NCI-H187 (cell line): ENCODE measurements at places on chromosomes 7 and 10.
A peak's percentile ranks its signal among the peaks of the same experiment; 100 is the strongest.

DNA sequence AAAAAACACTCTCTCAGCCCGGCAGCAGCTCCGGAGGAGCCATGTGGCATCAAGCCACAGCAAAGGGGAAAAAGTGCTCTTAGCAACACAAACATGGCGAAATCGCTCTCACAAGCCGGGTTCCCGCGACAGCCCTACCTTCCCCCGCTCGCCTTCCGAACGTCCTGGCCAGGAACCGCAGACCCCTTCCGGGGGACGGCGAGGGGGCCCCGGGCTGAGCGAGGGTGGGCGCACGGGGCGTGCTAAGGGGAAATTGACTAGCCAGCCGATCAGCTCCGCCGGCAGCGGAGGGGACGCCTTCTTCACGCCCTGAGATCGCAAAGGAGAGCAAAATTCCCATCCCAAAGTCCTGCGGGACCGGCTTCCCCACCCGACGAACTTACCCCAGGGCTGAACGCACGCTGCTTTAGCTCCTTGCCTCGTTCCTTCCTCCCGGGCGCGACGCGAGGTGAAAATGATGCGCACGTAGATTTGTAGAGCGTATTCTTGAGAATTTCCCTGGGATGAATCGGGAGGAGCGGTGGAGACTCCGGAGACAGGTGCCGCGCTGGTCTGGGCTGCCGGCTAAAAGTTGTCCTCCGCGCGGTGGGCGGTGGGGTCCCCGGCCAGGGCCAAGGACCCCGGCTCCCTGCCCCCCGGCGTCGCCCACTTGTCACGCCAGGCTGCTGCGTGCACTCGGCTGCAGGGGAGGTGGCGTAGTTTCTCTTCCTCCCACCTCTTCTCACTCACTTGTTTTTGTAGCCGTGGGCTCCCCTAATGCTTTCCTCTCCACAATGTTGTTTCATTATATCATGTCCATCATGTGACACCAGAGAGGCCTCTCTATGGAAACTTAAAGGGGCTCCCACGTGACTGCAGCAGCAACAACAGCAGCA lies 220.1 kb upstream of the MKLN1 start:
- peak; percentile 55 for DNase-seq

DNA sequence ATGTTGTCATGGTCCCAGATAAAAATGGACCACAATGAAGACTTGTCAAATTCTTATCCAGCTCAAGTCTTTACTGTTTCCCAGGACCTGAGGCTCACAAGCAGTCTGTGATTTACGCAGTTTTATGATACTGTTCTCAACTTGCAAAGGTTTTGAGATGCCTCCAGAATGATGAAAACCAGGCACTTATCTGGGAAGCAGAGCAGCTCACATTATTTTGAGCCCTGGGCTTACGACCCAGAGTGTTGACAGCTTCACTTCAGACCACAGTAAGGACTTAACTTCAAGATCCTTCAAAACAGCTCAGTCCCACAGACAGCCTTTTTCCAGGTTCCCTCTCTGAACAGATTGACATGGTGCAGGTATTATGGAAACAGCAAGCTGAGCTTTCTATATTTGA lies 236.1 kb downstream of the RNLS start:
- DNase-seq: no peak

- no peak for DNase-seq
These were observed 16.2 kb upstream of the SLC26A4 start for GRCh38 chr7:107644309-107644974.

GRCh38 chr10:129096065-129096984 lies 370.7 kb upstream of the MGMT start:
- DNase-seq: no peak

DNA sequence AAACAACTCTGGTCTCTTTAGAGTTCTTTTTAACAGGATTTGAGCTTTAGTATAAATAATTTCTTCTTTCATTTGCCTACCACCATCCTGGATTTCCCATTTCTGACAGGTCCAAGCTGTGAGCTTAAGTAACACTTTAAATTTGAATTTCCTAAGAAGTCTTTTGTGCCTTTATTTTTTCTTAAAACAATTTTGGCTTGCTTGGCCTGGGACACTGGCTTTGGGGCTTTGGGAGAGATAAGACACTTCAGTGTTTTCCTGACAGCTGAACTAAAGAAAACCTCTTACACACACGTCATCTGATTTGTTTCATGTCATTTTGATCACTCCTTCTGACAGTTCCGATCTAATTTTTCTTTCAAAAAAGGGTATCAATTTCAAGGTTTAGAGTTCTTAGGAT lies 121.3 kb upstream of the BMPER start:
- no peak for DNase-seq

DNA sequence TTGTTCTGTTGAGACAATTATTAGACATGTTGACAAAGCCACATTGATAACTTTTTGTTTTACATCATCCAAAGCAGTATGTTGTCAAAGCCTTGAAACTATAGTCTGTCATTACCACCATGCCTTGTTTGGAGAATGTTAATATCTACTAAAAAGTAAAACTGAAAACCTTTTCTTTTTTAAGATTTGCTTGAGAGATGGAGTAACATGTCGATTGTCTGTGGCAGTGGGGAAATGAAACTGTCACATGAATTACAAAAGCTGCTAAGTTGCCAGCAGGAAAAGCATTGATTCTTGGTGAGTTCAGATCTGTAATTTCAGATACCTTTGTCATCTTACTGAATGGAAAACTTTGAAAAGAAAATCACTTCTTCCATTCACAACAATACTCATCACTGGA lies 69.1 kb downstream of the TFPI2 start:
- DNase-seq: no peak

GRCh38 chr10:1177936-1178335 lies 121.8 kb downstream of the WDR37 start:
- DNase-seq: no peak

- no peak for DNase-seq
These were observed 9.9 kb downstream of the ZNF365 start for GRCh38 chr10:62384057-62384446.

- no peak for DNase-seq
These were observed 16.4 kb downstream of the SEPHS1 start for GRCh38 chr10:13331646-13332045.

- no peak for DNase-seq
These were observed 7.3 kb upstream of the PNLIP start for GRCh38 chr10:116538456-116538855.

DNA sequence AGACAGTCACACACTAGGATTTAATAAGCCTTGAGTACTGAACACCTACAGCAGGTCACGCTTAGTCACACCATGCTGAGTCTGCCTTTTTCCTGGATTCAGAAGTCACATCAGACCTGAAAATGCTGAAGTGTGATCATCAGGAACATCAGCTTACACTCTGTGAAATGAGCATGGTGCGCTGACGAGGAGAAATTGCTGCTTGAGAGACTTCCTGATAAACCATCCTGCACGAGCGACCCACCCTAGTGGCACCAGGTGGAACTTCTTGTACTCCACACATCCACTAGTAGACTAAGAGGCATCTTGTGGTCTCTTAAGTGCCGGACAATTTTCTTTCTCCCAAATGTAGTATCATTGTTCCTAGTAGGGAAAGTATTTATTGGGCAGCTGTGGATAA lies 51.8 kb upstream of the MRLN start:
- no peak for DNase-seq

- no peak for DNase-seq
These were observed 93.6 kb downstream of the PRLHR start for GRCh38 chr10:118501637-118502440.

DNA sequence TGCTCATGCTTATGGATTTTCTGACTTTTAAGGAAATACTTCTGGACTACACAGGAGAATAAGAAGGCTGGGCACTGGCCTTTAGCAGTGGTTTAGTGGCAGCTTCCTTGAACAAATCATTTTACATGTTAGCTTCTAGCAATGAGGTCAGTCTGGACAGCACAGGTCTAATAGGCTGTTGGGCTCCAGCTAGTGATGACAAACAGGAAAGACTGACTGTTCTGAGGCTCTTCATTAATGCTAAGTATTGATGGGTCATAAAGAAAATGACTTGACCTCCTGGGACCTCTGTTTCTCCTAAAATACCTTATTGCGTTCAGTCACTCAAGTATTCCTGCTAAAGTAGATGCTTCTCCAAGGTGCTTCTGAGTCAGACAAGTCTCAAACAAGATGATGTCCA lies 4.9 kb upstream of the RHOBTB1 start:
- DNase-seq: no peak

DNA sequence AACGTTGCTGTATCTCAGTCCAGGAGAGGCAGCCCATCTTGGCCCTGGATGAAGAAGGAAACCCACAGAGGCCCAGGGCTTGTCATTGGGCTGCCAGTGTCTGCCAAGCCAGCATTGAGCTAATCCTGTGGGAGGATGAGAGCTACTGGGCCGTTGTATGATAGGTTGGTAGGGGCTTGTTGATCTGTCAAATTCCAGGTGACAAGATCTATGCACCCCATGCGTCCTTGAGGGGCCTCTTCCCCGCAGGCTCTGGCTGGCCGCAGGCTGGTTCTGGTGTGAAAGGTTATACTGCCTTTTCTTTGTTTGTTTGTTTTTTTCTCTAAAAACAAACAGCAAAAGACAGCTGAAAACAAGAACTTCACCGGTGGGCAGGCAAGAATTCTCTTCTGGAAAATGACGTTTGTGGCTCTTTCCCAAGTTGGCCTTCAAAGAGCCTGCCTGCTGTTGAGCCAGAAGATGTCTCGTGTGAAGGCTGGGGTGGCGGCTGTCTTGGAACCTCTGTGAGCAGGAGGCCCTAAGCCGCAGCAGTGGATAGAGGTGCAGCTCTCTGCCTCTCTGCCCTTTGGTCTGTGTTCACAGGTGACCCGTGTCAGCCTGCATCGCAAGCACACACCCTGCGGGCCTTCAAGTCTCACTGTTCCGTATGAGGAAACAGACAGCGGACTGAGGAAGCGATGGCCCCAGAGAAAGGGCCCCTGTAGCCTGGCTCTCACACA lies 23.3 kb downstream of the CYP17A1 start:
- no peak for DNase-seq

DNA sequence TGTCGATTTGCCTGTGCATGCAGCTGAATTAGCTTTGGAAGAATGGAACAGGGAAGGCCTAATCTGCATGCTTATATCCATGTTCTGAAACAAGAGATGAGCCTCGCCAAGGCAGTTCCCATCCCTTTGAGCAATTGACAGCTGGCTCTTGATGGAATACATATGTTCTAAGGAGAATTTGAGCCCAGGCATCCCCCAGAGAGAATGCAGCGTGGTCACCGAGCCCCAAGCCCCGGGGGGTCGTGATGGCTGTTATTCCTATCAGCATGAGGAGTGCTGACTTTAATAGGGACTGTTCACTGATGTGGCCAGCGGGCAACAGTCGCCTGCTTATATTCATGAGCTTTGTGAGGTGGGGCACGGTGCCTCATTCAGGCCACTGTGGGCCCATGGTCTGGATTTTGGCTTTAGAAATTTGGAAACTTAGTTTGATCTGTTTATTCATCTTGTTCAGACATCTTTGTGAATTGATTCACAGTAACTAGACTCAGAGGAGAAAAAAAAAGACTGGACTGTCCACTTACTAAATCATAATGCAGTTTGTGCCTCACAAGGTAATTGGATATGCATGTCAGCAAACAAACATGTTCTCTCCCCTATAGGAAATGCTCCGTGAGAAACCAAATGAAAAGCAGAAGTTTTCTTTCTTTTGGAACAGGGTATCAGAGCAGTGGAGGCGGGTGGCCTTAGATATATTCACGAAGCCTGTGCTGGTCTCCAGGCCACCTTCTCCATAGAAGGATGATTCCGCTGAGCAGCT lies 204.9 kb downstream of the CCDC3 start:
- no peak for DNase-seq

- DNase-seq: no peak
These were observed 2.3 kb upstream of the COL1A2 start for GRCh38 chr7:94392393-94392786.

- DNase-seq: no peak
These were observed 314.1 kb downstream of the WDR11 start for GRCh38 chr10:121165276-121165675.

DNA sequence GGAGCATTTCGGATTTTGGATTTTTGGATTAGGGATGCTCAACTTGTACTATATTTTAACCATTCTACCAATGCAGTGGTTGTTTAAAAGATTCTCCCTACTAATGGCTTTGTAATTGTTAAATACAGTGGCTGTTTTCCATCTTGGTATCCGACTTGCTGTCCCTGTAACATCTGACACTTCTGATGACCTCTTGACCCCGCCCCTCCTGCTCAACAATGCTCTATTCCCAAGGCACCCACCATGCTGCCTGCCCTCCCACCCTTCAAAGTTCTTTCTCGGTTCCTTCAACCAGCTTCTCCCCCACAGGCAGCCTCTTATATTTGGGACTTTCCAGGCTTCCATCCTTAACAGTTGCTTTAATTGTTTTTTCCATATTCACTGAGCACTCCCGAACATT lies 2.0 kb downstream of the PRTFDC1 start:
- no peak for DNase-seq

GRCh38 chr7:94584113-94584512 lies 71.8 kb downstream of the SGCE start:
- no peak for DNase-seq

- no peak for DNase-seq
These were observed 25.0 kb upstream of the SRGN start for GRCh38 chr10:69062901-69063300.

- DNase-seq: no peak
These were observed 17.6 kb upstream of the MICALL2 start for GRCh38 chr7:1476859-1477258.

- no peak for DNase-seq
These were observed 61.0 kb downstream of the GALNT11 start for GRCh38 chr7:152086513-152086912.

DNA sequence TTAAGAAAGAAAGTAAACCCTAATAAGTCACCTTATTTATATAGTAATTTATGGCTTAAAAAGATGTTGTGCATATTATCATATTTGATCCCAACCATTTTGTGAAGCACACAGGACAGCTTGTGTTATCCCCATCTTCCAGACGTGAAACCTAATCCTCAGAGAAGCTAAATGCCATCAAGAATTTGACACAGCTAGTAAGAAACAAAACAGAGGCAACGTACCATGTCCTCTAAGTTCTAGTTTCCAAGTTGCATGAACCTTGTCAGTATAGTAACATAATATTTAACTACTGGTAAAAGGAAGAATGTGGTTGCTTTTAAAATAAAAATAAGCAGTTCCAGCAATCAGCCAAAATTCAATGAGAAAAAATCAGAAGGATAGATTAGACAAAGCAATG lies 41.5 kb downstream of the PTN start:
- DNase-seq: no peak

DNA sequence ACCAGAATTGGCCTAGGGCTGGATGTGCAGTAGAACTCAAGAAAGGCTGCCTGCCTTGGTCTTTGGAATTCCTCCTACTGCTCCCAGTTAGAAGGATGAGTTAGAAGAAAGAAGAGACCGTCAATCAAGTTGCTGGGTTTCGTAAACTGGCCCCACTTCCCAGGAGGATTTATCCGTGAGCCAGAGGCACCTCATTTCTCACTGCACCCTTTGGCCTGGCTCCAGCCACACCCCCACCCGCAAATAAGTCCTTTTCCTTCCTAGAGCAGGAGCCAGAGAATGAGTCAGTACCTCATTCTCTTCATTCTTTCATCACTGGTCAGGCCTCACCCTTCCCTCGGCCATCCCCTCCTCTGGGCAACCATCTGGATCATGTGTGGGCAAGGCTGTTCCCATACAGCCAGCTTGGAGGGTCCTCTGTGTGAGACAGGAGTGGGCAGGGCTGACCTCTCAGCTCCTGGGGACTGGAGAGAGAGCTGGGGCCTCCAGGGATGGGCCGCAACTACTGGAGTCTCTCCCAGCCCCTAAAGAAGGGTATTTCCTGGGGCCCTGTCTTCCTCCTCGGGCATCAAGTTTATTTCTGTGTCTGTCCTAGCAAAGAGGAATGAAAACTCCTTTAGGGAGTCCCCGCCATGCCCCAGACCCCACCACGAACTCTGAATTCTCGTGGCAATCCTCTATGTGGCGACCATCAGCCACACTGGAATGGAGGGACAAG lies 87.2 kb upstream of the DUSP5 start:
- no peak for DNase-seq
